ENCODE measurements at places on chromosomes 5 and 9.

- DNase-seq = no peak
Measured at GRCh38 chr5:164361986-164362385, 856.6 kb downstream of the MAT2B start.

GRCh38 chr9:88322906-88323566 is 65.2 kb upstream of the SPIN1 start:
- no peak for DNase-seq

- no peak for DNase-seq
Measured at GRCh38 chr5:27854243-27854852, 816.0 kb upstream of the CDH9 start.

GRCh38 chr5:137142346-137142745 is 356.8 kb downstream of the SPOCK1 start:
- DNase-seq = no peak

- DNase-seq = no peak
Measured at GRCh38 chr5:53236683-53237082, 127.1 kb upstream of the MOCS2 start.
